ENCODE measurements at places on chromosomes 5 and 9.

GRCh38 chr5:32388432-32389129 lies 56.0 kb downstream of the ZFR start:
- DNase-seq, result no peak

DNA sequence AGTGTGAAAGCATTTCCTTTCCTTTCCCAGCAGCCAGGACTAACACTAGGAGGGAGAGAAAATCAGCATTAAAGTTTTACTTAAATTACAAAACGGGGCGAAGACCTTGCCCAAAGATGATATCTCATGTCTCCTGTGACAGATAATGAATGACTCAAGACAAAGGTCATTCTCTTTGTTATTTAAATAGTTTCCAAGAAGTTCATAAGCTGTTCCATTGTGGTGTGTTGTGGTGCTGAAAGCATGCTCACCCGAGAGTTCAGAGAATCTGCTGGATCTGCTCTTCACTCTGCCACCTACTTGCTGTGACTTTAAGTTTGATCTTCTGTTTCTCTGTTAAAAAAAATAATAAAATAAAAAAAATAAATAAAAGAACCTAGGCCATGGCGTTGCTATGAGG lies 265.9 kb upstream of the NR4A3 start:
- DNase-seq, result no peak

- DNase-seq, result no peak
Observed at GRCh38 chr9:34512131-34513078, 10.4 kb downstream of the ENHO start.

DNA sequence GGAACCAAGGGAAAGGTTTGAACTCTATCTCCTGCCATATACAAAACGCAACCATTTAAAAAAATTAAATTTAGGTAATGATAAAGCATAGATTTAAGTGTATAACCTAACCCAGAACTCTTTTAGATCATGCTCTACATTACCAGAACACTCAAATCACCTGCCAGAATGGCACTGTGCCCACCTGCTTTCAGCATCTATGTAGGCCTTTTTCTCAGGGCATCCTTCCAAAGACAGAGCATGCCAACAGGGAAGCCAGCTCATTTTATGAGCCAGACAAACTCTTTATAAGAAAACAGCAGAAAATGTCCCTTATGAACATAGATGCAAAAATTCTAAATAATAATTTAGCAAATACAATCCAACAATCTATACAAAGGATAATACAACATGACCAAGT lies 47.9 kb upstream of the SMAD5 start:
- peak; percentile 4 for DNase-seq

- DNase-seq, result no peak
Observed at GRCh38 chr9:120916588-120916987, 10.0 kb downstream of the TRAF1 start.

- no peak for DNase-seq
Observed at GRCh38 chr5:5487585-5488360, 65.3 kb downstream of the ICE1 start.

GRCh38 chr9:126504977-126505455 lies 108.7 kb upstream of the LMX1B start:
- DNase-seq, result no peak

DNA sequence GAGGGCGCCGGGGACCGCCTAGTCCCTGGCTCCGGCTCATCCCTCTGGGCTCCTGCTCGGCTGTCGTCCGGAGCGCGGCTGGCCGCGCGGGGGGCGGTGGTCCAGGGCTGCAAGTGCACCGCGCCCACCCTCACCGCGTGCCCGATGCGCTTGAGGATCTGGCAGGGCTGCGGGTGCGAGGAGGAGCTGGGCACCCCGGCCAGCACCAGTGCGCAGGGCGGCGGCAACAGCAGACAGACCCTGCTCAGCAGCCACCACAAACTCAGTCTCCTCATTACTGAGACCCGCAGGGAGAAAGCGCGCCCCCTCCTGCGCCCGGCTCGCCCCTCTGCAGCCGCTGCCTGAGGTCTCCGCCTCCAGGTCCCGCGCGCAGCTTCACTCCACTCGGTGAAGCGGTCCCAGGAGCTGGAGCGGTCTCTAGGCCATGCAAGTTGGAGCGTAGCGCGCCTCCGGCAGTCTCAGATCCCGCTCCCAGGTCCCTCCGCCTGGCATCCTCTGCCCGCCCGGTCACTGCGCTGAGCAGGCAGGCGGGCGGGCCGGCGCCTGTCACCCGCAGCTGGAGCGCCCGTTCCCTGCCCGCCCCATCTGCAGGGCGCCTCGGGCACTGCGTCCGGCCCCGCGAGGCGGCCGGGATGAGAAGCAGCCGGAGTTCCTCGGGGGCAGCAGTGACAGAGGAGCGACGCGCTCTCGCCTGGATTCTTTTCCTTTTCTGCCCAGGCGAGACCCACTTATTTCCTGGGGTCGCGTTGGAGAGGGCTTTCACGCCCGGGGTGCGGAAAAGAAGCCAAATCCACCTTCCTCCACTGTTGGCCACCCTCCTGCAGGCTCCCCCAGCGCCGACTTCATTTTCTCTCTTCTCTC lies 512 bp downstream of the GRIN3A start:
- peak; percentile 31 for DNase-seq

GRCh38 chr9:6418764-6419163 lies 5.8 kb downstream of the UHRF2 start:
- DNase-seq, result no peak

Measured in NCI-H2081 (cell line).